ENCODE measurements at places on chromosomes 1 and 21. TPM values are rescaled to one million over a fixed set of nuclear protein-coding genes. Genes with fewer than 3 reads are reported as not detected.

DNA sequence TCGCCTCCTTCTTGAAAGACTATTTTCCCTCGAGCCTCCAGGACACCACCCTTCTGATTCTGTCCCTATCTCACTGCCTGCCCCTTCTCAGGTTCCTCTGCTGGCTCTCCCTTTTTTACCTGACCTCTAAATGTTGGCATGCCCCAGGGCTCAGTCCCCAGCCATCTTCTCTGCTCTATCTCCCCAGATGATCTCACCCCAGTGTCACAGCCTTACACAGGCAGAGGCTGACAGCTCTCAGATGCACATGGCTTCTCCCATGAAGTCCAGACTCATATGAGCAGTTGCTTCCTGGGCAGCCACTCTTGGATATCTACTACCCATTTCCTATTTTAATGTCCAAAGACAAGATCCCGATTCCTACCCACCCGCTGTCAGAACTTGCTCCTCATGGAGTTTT is 37.5 kb downstream of the RXRG start:
- no peaks in the 10 kb centered on the region for H3K27me3 ChIP-seq
- no peak overlapping the region for H3K4me3 ChIP-seq
- DNase-seq = no peak
- no peaks in the 10 kb centered on the region for H3K36me3 ChIP-seq
- H3K4me1 ChIP-seq = no peaks in the 10 kb centered on the region

DNA sequence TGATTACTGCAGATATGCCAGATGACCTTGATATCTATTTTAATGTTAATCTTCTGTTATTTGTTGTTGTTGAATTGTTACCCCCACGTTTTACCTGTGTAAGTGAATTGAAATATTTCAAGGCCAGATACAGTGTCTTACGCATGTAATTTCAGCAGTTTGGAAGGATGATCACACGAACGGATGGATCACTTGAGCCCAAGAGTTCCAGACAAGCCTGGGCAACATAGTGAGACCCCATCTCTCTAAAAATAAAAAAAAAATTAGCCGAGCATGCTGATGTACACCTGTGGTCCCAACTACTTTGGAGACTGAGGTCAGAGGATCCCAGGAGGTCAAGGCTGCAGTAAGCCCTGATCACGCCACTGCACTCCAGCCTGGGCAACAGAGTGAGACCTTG is 32.2 kb downstream of the SDCCAG8 start:
- H3K4me1 ChIP-seq = peaks cover 36% of the 10 kb centered on the region
- peaks cover 32% of the 10 kb centered on the region for H3K36me3 ChIP-seq
- H3K4me3 ChIP-seq = no peak overlapping the region
- no peak for DNase-seq
- peak overlapping the region; percentile 71 for H3K27ac ChIP-seq
- H3K27me3 ChIP-seq = no peaks in the 10 kb centered on the region

- peaks cover 9% of the 10 kb centered on the region for H3K27me3 ChIP-seq
- DNase-seq = no peak
- no peaks in the 10 kb centered on the region for H3K4me1 ChIP-seq
- H3K27ac ChIP-seq = no peak overlapping the region
These were observed 16.5 kb upstream of the FYB2 start for GRCh38 chr1:56835657-56836056.

DNA sequence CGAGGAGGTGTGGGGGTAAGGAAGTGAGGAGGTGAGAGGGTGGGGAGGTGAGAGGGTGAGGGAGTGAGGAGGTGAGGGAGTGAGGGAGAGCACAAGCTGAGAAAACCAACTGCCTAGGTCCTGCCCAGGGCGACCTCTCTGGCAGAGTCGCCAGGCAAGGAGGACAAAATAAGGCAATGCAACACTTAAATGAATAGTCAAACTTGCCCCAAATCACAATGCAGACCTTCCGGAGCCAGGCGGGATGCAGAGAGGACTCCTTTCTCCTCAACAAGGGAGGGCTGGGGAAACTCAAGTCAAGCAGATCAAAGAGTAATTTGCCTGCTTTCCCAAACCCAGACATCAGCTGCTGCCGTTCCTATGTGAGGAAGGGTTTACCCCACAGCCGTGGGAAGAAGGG is 86.0 kb downstream of the CCDC185 start:
- H3K27ac ChIP-seq = no peak overlapping the region
- peaks cover 4% of the 10 kb centered on the region for H3K4me1 ChIP-seq
- no peak for DNase-seq
- H3K36me3 ChIP-seq = no peaks in the 10 kb centered on the region

The GPR3 gene
- 0.18 TPM for total RNA-seq

- no peaks in the 10 kb centered on the region for H3K36me3 ChIP-seq
- peaks cover 4% of the 10 kb centered on the region for H3K27me3 ChIP-seq
- no peak overlapping the region for H3K4me3 ChIP-seq
- no peak for DNase-seq
- no peaks in the 10 kb centered on the region for H3K4me1 ChIP-seq
These were observed 191.9 kb downstream of the RRAGC start for GRCh38 chr1:38667626-38668025.

GRCh38 chr1:221363039-221363438 is 378.9 kb downstream of the DUSP10 start:
- no peak overlapping the region for H3K4me3 ChIP-seq
- H3K27ac ChIP-seq = no peak overlapping the region
- H3K4me1 ChIP-seq = no peaks in the 10 kb centered on the region
- no peak for DNase-seq

DNA sequence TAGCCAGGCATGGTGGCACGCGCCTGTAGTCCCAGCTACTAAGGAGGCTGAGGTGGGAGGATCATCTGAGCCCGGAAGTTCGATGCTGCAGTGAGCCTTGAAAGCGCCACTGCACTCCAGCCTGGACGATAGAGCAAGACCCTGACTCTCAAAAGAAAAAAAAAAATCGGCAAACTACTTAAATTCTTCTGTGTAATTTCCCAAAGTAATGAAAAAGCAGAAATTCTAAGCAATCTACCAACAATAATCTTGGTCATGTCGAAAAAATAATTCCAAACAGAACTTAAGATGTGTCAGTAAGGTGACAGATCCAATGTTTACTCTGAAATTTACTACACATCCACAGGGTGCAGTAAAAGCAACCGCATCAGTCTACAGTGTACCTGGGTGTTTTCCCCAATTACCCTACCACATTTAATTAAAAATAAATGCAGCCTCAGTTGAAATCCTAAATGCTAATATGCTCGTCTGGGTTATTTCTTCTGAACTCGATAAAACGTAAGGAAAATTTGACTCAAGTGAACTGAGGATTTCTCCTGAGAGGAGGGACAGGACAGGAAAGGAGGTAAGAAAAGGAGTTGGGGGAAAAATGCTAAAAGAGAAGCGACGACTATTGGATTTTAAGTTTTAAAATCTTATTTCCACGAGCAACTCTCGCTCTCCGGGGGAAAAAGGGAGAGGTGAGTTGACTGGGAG is 801 bp downstream of the EPRS1 start:
- peak overlapping the region; percentile 83 for H3K27ac ChIP-seq
- DNase-seq = no peak
- peaks cover 5% of the 10 kb centered on the region for H3K36me3 ChIP-seq
- H3K27me3 ChIP-seq = no peaks in the 10 kb centered on the region
- peaks cover 30% of the 10 kb centered on the region for H3K4me1 ChIP-seq

- H3K36me3 ChIP-seq = no peaks in the 10 kb centered on the region
- H3K27me3 ChIP-seq = no peaks in the 10 kb centered on the region
- peaks cover 10% of the 10 kb centered on the region for H3K4me1 ChIP-seq
- no peak for DNase-seq
- no peak overlapping the region for H3K4me3 ChIP-seq
These were observed 13.3 kb upstream of the TTF2 start for GRCh38 chr1:117046781-117047180.

GRCh38 chr1:204363335-204364114 is 3.8 kb upstream of the PLEKHA6 start:
- peak; percentile 75 for DNase-seq
- no peaks in the 10 kb centered on the region for H3K36me3 ChIP-seq
- peaks cover 18% of the 10 kb centered on the region for H3K4me1 ChIP-seq
- H3K27ac ChIP-seq = peak overlapping the region; percentile 37
- H3K4me3 ChIP-seq = peak overlapping the region; percentile 60

The NCF2 gene
- total RNA-seq = 211 TPM

The SPRR2A gene
- total RNA-seq = not detected

The REN gene
- 0.59 TPM for total RNA-seq

DNA sequence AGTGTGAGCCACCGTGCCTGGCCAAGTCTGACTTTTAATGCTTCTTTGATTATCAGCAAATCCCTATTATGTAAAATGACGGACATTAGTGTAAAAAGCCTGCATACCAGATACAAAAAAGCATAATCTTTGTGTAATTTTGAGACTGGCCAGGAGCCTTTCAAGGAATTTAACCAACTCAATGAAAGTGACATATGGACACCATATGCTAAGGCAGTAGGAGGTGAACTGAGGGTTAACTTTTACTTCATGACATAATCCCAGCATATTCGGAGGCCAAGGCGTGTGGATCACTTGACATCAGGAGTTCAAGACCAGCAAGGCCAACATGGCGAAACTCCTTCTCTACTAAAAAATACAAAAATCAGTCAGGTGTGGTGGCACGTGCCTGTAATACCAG is 94.6 kb downstream of the EIF4G3 start:
- H3K4me3 ChIP-seq = no peak overlapping the region
- no peaks in the 10 kb centered on the region for H3K4me1 ChIP-seq
- H3K27ac ChIP-seq = no peak overlapping the region
- no peak for DNase-seq

The KRTAP21-1 gene
- not detected for total RNA-seq

GRCh38 chr1:92273039-92273438 is 25.7 kb downstream of the GLMN start:
- H3K4me3 ChIP-seq = no peak overlapping the region
- no peaks in the 10 kb centered on the region for H3K27me3 ChIP-seq
- H3K27ac ChIP-seq = no peak overlapping the region
- H3K4me1 ChIP-seq = no peaks in the 10 kb centered on the region
- H3K36me3 ChIP-seq = peaks cover 27% of the 10 kb centered on the region

- DNase-seq = no peak
- H3K4me3 ChIP-seq = no peak overlapping the region
- H3K27me3 ChIP-seq = no peaks in the 10 kb centered on the region
- H3K4me1 ChIP-seq = no peaks in the 10 kb centered on the region
These were observed 199.6 kb downstream of the DPYD start for GRCh38 chr1:97721221-97721620.

The LMX1A gene
- 0.21 TPM for total RNA-seq

DNA sequence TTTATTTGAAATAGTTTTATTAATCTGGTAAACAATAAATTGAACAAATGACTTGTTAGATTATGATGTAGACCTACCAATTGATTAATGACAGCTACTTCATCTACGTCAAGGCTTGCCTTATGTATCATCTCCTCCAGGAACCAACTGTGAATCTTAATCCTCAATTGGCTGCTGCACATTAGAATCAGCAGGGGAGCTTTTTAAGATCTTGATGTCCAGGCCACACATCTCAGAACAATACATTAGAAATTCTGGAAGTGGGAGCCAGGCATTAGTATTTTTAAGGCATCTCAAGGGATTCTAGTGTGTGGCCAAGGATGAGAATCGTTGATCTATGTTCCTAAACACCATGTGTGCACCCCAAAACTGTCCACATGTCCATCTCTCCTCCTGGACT is 52.0 kb upstream of the LYPLAL1 start:
- no peaks in the 10 kb centered on the region for H3K4me1 ChIP-seq
- H3K4me3 ChIP-seq = no peak overlapping the region
- H3K36me3 ChIP-seq = no peaks in the 10 kb centered on the region
- H3K27ac ChIP-seq = no peak overlapping the region
- H3K27me3 ChIP-seq = no peaks in the 10 kb centered on the region

DNA sequence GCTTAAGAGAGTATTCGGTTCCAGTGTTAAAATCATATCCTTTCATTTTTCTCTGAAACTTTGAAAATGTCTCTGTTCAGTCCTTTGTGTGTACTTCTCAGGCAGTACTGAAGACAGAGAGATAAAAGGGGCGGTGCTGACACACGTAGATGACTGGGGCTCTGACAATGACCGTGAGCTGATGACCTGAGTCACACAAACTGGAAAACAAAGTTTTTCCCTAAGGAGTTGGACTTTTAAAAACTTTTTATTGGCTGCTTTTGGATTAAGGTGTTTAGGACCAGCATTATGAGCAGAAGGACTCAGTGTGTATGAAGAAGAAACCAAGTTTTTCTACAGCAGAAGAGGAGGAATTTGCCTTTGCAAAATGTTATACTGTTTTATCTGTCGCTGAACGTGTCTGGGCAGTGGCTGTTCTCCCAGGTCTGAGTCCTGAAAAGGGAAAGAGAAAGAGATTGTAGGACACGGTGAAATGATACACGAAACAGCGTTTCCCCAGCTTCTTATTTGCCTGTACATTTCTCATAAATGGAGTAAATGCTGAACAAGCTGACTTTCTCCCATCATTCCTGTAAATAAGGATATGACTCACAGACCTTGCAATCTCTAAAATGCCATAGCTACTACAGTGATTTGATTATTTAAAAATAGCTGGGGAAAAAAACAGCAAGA is 51.5 kb downstream of the MAP3K7CL start:
- no peak for DNase-seq
- no peaks in the 10 kb centered on the region for H3K36me3 ChIP-seq
- peak overlapping the region; percentile 78 for H3K27ac ChIP-seq
- peak overlapping the region; percentile 25 for H3K4me3 ChIP-seq

GRCh38 chr1:222712253-222713090 is at the start of the genes AIDA and BROX:
Gene AIDA, minus strand, starts transcription at chr1:222712491. Its CDS starts 174 bp downstream, at chr1:222712317.
Gene BROX, plus strand, starts transcription at chr1:222712564. Its CDS starts 3,136 bp downstream, at chr1:222715700.
- DNase-seq = peak; percentile 96
- peak within 1 kb of the TSS; percentile 99 for H3K27ac ChIP-seq
- peaks cover 41% of the 10 kb centered on the region for H3K4me1 ChIP-seq

- H3K36me3 ChIP-seq = no peaks in the 10 kb centered on the region
- H3K4me3 ChIP-seq = no peak overlapping the region
- H3K27me3 ChIP-seq = no peaks in the 10 kb centered on the region
- H3K27ac ChIP-seq = no peak overlapping the region
These were observed 32.1 kb downstream of the SH3BP5L start for GRCh38 chr1:248793592-248793991.

The RYR2 gene
- 4.8 TPM for total RNA-seq

GRCh38 chr1:222049176-222049575 is 307.3 kb upstream of the DUSP10 start:
- DNase-seq = no peak
- H3K36me3 ChIP-seq = no peaks in the 10 kb centered on the region
- H3K27ac ChIP-seq = no peak overlapping the region
- H3K4me3 ChIP-seq = no peak overlapping the region

- H3K4me1 ChIP-seq = no peaks in the 10 kb centered on the region
- H3K27ac ChIP-seq = no peak overlapping the region
- no peaks in the 10 kb centered on the region for H3K36me3 ChIP-seq
- no peaks in the 10 kb centered on the region for H3K27me3 ChIP-seq
These were observed 236.6 kb upstream of the GJB5 start for GRCh38 chr1:34518146-34518699.

GRCh38 chr1:213484333-213484732 is 433.3 kb downstream of the RPS6KC1 start:
- no peak for DNase-seq
- no peak overlapping the region for H3K27ac ChIP-seq
- H3K36me3 ChIP-seq = no peaks in the 10 kb centered on the region
- H3K4me3 ChIP-seq = no peak overlapping the region

- no peaks in the 10 kb centered on the region for H3K36me3 ChIP-seq
- no peak for DNase-seq
- no peaks in the 10 kb centered on the region for H3K27me3 ChIP-seq
These were observed 462.3 kb downstream of the OMA1 start for GRCh38 chr1:58084266-58084665.

The ZRANB2 gene
- 85.2 TPM for total RNA-seq

Measured in lower lobe of right lung (tissue), 2 donors.